ENCODE measurements at places on chromosomes 5 and 9. TPM values are rescaled to one million over a fixed set of nuclear protein-coding genes. Genes with fewer than 3 reads are reported as not detected.

The LCN1 gene
- 0.37 TPM for polyA plus RNA-seq

The ADAMTSL2 gene
- polyA plus RNA-seq, result 13.6 TPM

The IGFBPL1 gene
- 2.0 TPM for polyA plus RNA-seq

The SPOCK1 gene
- polyA plus RNA-seq, result 4.1 TPM

The OTULINL gene
- 0.95 TPM for polyA plus RNA-seq

The LIFR gene
- polyA plus RNA-seq, result 29.1 TPM

The PGM5 gene
- polyA plus RNA-seq, result 16.8 TPM

The RNF183 gene
- polyA plus RNA-seq, result 0.49 TPM

The FST gene
- 29.3 TPM for polyA plus RNA-seq

The CBY3 gene
- polyA plus RNA-seq, result 0.18 TPM

The DPYSL3 gene
- polyA plus RNA-seq, result 49.4 TPM

The SCGB3A2 gene
- 0.37 TPM for polyA plus RNA-seq

The SLC46A2 gene
- not detected for polyA plus RNA-seq

The SEC16A gene
- 35.8 TPM for polyA plus RNA-seq

The CMBL gene
- polyA plus RNA-seq, result 3.9 TPM

The PCDHB2 gene
- polyA plus RNA-seq, result 31.2 TPM

The FAM221B gene
- 0.66 TPM for polyA plus RNA-seq

The NMUR2 gene
- not detected for polyA plus RNA-seq

The DAB2 gene
- polyA plus RNA-seq, result 13.2 TPM

The UGCG gene
- polyA plus RNA-seq, result 23.6 TPM

The GAPT gene
- not detected for polyA plus RNA-seq

The ENTR1 gene
- polyA plus RNA-seq, result 30.2 TPM

The IL13 gene
- not detected for polyA plus RNA-seq

The ADAMTS6 gene
- polyA plus RNA-seq, result 3.3 TPM

The PPP2R2B gene
- 32.9 TPM for polyA plus RNA-seq

The ANKRD18A gene
- 10.3 TPM for polyA plus RNA-seq

The PRLR gene
- not detected for polyA plus RNA-seq

The PCDHGB6 gene
- 26.1 TPM for polyA plus RNA-seq

The PCDHGB4 gene
- 9.9 TPM for polyA plus RNA-seq

The SPINK7 gene
- not detected for polyA plus RNA-seq

The LEAP2 gene
- 3.6 TPM for polyA plus RNA-seq

The RBM22 gene
- polyA plus RNA-seq, result 33.0 TPM

The PTGDS gene
- 3.4 TPM for polyA plus RNA-seq

The TYRP1 gene
- 0.59 TPM for polyA plus RNA-seq
